Stimulated activated CD4-positive, alpha-beta T cell treated with anti-CD3 and anti-CD28 coated beads, Interleukin-12 subunit alpha, Interleukin-12 subunit beta, amount 100 ng/mL, for 24 hours (primary cell): ENCODE measurements at places on chromosomes 11 and 22.

DNA sequence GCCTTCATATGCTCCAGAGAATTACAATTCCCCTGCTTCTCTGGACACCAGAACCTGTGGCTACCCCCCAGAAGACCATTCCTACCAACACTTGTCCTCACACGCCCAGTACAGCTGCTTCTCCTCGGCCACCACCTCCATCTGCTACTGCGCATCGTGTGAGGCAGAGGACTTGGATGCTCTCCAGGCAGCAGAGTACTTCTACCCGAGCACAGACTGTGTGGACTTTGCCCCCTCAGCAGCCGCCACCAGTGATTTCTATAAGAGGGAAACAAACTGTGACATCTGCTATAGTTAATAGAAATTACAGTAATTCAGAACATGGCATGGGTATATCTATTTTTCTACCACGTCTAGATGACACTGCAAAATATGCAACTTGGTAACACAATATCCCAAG is 9.8 kb downstream of the POU2AF3 start:
- DNase-seq = no peak

- DNase-seq = no peak
These were observed 5.7 kb downstream of the AMBRA1 start for GRCh38 chr11:46588131-46588530.

GRCh38 chr11:88383447-88383846 is 45.9 kb upstream of the CTSC start:
- no peak for DNase-seq

DNA sequence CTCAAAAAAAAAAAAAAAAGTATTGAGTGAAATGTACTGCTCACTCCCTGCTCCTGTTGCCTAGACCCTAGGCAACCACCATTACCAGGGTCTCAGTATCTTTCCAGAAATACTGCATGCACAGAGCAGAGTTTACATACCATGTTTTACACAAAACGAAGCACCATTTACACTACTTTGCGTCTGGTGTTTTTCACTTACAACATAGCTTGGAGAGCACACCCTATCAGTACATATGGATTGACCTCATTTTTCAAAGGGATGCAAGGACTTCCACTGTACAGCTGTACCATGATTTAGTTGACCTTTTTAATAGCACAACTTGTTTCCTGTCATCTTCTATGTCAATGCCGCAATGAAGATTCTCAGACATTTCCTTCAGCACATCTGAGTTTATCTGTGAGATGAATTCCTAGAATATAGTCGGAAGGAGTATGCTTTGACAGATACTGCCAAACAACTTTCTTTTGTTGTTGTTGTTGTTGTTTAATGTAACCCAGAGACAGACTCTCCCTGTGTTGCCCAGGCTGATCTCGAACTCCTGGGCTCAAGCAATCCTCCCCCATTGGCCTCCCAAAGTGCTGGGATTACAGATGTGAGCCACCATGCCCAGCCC is 6.1 kb downstream of the MYH9 start:
- no peak for DNase-seq

- no peak for DNase-seq
These were observed 64.4 kb downstream of the FAM76B start for GRCh38 chr11:95725196-95725595.

DNA sequence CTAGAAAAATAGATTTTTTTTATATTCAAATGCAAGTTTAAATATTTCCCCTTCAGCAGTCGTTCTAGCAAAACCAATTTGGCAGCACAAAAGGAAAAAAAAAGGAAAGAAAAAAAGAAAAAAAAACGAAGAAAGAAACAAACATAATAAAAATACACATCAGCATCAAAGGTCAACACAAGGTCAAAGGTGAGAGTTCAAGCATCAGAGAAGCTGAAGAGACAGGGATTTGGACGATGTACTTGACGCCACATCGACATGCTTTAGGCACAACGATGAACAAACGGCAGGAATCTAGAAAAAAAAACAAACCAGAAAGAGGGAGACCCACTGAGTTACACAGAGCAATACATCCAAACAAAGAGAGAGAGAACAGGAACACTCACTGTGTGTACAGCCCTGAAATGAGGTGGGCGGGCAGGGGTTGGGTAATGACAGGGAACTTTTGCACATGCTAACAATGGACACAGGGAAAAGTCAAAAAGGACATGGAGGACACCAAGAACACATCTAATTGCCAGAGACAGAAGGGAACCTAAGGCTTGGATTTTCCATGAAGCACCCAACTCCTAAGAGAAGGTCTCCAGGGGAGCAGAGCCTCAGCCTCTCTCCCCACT is 19.8 kb upstream of the RAPSN start:
- no peak for DNase-seq

DNA sequence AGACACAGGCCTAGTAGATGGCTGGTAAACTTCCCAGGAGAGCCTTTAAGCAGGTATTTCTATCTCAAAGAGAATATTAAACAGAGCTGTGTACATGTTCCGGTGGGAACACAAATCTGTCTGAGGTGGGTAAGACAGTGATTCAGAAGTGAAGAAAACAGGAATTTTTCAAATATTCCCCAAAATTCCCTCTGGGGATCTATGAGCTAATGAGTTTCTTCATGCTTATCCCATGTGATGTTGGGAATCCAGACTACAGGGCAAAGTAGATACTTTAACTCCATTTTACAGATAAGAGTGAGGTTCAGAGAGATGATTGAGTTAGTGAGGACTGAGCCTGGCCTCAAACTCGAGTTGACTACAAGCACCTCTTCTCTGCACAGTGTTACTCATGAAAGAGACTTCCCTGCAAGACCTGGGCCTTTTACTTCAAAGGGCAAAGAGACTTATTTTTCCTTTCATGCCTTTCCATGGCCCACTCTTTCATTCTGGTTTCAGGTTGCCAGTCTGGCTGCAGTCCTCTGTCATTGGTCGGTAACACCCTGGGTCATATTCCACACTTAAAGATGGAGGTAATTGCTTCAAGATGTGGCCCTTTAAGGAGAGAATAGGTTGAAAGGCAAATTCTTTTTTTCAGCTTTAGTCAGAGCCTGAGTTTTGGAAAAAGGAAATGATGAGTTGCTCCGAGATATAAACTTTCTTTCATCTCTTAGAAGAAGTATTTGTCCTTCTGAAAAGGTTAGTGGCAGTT is 70.1 kb downstream of the CYB5R2 start:
- no peak for DNase-seq

DNA sequence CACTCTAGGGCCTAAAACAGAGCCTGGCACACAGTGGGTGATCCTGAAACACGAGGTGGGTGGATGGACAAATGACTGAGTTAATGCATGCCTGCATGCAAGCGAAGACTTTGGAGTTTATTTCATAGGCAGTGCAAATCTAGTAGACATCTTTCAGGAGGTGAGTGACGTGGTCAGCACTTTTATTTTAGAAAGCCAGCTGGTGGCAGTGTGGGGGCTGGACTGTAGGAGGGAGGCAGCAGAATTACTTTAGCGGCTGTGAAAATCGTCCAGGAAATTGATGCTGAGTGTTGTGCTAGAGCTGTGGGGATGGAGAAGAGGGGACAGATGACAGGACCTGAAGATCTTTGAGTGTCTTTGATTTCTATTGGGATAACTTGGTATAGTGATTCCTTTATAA is 47.1 kb downstream of the BMAL1 start:
- no peak for DNase-seq

DNA sequence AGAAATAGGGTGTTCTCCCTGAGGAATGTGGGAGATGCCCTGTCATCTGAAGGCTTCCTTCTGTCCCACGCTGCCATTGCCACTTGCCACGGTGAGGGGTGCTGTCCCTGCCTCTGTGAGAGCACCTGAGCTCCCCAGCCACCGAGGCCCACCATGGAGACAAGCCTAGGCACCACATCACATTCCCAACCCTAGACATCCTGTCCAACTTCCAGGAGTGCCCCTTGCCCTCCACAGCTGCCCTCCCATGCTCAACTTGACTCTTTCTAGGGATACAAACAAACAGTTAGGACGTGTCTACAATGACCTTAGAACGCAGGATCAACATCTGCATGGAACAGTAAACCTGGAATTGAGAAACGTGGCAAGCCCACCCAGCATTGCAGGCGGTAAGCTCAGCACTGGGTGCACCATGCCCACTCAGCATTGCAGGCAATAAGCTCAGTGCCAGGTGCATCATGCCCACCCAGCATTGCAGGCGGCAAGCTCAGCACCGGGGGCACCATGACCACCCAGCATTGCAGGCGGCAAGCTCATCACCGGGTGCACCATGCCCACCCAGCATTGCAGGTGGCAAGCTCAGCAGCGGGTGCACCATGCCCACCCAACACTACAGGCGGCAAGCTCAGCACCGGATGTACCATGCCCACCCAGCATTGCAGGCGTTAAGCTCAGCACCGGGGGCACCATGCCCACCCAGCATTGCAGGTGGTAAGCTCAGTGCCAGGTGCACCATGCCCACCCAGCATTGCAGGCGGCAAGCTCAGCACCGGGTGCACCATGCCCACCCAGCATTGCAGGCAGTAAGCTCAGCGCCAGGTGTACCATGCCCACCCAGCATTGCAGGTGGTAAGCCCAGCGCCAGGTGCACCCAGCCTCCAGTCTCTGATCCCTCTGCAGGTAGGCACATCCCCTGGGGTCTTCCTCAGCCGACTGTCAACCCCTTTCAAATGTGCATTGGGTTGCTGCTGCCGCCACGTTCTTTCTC is 1463.9 kb downstream of the TBC1D22A start:
- DNase-seq = no peak

DNA sequence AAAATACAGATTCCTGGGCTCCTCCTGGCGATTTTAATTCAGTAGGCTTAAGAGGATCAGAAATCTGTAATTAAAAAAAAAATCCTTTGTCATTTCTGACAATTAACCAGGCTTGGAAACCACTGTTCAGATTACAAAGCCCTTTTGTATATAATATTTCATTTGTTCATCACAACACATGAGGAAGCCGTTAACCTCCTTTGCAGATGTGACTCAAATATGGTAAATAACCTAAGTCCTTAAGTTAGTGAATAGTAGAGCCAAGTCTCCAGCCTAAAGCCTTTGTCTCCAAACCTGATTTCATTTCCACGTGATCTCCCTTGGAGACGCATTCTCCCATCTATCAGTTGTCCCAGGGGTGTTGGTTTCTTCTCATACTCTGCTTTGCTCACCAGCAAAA is 67.6 kb downstream of the UBASH3B start:
- DNase-seq = no peak

GRCh38 chr11:9263840-9264315 is 1.3 kb downstream of the DENND5A start:
- peak; percentile 18 for DNase-seq
